Esophagus squamous epithelium (tissue), 5 donors: ENCODE measurements at places on chromosomes 3 and 15.

- no peaks in the 10 kb centered on the region for H3K27me3 ChIP-seq
- DNase-seq = no peak
- H3K4me1 ChIP-seq = peaks cover 44% of the 10 kb centered on the region
- no peak overlapping the region for H3K4me3 ChIP-seq
Measured at GRCh38 chr3:177345973-177346503, 148.8 kb upstream of the TBL1XR1 start.

- H3K27me3 ChIP-seq = no peaks in the 10 kb centered on the region
- DNase-seq = no peak
- no peak overlapping the region for H3K27ac ChIP-seq
- no peaks in the 10 kb centered on the region for H3K36me3 ChIP-seq
- H3K4me1 ChIP-seq = no peaks in the 10 kb centered on the region
- no peak overlapping the region for H3K4me3 ChIP-seq
Measured at GRCh38 chr3:85364296-85364909, 405.6 kb downstream of the CADM2 start.

- no peak overlapping the region for H3K27ac ChIP-seq
- no peaks in the 10 kb centered on the region for H3K27me3 ChIP-seq
- no peak for DNase-seq
- H3K36me3 ChIP-seq = peaks cover 20% of the 10 kb centered on the region
- H3K4me3 ChIP-seq = no peak overlapping the region
Measured at GRCh38 chr3:153919773-153920172, 201.4 kb upstream of the ARHGEF26 start.

DNA sequence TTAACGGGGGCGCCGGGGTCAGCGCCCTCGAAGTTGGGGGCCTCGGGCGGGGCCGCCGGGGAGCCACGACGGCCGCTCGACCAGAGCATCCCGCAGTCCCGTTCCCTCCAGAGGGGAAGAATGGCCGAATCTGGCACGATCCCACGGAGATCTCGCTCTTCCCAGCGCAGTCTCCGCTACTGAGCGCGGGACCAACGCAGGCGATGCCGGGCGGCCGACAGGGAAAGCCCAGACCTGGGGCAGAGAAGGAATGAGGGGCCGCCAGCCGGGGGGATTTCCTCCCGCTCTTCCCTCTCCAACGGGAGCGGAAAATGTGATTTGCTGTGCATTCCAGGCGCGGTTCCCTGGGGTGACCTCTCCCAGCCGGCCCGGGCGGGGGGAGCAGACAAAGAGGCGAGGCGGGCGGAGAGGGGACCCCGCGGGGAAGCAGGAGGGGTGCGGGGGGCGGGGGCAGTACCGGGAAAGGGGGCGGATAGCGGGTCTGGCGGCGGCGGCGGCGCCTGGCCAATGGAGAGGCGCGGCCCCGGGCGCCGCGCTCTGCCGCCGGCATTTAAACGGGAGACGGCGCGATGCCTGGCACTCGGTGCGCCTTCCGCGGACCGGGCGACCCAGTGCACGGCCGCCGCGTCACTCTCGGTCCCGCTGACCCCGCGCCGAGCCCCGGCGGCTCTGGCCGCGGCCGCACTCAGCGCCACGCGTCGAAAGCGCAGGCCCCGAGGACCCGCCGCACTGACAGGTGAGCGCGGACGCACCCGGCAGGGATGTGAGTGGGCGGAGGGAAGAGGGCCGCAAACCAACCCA lies at the start of gene GREM1:
Gene GREM1 (plus strand): TSS at position 579 of the 801 bp plus-strand sequence. CDS start 12,687 bp downstream, outside the sequence.
- peak within 1 kb of the TSS; percentile 69 for H3K4me3 ChIP-seq
- peak within 1 kb of the TSS; percentile 78 for H3K27ac ChIP-seq
- DNase-seq = no peak
- H3K4me1 ChIP-seq = peaks cover 12% of the 10 kb centered on the region
- no peaks in the 10 kb centered on the region for H3K36me3 ChIP-seq

DNA sequence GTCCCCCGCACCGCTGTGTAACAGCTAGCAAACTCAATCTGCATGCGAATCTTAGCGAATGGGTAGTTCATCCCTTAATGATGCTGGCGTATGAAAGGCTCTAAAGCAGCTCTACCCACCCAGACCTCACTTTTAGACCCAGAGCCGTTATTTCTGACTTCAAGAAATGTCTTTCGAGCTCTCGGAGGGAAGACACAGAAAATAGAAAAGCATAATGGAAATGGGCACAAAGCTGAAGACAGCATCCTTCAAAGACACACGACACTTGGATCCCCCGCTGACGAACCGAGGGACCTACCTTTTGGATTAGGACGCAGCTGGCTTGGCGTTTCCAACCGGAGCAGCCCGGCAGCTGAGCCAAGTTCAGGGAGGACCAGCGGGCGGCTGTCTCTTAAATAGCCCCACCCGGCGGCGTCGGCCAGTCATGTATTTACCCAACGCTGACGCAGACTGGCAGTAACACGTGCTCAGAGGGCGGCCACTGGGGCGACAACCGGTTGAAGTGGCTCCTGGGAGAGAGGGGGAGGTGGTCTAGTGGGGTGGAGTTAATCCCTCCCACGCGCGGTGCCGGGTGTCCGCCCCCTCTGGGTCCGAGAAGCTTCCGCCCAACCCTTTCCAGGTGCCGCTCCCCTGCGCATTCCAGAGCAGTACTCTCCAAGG lies 1.5 kb downstream of the CCK start:
- DNase-seq = no peak
- H3K4me3 ChIP-seq = no peak overlapping the region
- no peak overlapping the region for H3K27ac ChIP-seq

DNA sequence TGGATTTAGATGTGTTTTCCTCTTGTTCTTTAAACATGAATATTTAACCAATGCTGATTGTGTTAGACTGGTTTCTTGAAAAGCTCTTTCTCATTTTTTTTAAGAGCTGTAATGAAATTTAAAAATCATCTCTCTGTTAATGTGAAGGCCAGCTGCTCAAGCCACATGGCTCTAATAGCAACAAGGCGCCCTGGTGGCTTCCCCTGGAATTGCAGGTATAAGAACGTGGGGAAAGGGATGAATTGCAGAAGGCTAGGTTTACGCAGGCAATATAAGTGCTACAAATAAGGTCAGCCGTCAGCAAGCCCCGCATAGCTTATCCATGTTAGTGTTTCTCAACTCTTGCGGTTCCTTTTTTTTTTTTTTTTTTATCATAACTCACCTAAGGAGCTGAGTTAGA lies 108.5 kb downstream of the SAMMSON start:
- no peak for DNase-seq
- no peaks in the 10 kb centered on the region for H3K27me3 ChIP-seq
- no peak overlapping the region for H3K4me3 ChIP-seq
- no peaks in the 10 kb centered on the region for H3K4me1 ChIP-seq

DNA sequence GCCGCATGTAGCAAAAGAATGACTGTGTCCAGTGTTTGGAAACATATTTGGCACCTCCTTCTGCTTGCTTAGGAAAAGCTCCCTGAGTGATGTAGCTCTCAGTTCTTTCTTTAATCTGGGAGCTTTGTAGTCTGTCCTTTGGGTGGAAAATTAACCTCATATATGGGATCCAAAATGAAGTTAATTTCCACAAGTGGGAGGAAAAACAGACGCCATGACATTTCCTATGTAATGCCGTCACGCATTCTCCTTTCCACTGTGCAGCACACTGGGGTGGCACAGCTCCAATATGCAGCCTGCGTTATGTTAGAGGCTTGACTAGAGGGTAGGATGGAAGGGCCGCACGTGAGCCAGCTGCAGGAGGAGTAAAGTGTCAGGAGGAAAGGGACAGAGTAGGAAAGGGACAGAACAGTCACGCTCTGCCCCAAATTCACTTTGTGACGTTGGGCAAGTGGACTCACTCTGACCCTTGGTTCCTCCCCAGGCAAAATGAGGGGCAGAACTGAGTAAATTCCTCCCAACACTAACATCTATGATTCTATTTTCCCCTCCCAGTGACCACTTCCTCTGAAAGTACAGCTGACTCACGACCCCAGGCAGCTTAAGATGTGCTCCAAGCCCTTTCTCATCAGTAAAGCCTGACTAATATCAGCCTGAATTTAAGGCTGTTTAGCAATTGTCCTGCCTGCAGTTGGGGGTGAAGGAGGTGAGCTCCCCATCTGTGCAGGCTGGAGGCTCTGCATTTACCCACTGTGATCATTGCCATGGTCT lies 176.5 kb upstream of the PFN2 start:
- no peaks in the 10 kb centered on the region for H3K36me3 ChIP-seq
- no peak overlapping the region for H3K27ac ChIP-seq
- no peak for DNase-seq
- no peaks in the 10 kb centered on the region for H3K27me3 ChIP-seq
- H3K4me3 ChIP-seq = no peak overlapping the region

GRCh38 chr3:197561926-197562325 lies 6.2 kb upstream of the BDH1 start:
- no peak for DNase-seq
- no peak overlapping the region for H3K27ac ChIP-seq
- H3K4me1 ChIP-seq = no peaks in the 10 kb centered on the region
- H3K27me3 ChIP-seq = peaks cover 40% of the 10 kb centered on the region
- H3K4me3 ChIP-seq = no peak overlapping the region

DNA sequence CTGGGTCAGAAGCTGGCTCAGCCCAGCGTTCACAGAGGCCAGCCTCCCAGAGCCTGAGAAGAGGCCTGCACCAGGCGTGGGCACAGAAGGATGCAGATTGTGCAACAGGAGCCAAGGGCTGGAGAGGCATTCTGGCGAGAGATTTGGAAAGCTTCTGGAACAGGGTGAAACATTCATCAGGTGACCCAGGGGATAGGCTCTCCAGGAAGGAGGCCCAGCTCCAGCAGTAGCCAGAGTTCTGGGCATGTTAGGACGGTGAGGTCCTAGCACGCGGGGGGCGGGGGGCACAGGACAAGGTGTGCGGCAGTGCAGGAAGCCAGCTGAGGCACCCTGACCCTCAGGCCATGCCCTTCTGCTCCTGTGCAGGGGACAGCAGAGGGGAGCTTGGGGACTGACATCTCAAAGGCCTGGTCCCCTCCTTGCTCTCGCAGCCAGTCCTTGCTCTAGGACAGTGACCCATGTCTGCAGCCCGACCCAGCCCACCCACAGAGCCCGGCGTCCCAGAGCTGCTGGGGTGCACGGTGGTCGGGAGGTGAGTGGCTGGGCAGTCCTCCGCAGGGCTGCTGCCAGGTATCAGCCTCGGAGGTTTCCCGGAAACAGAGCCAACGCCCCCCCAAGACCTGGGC lies 111.7 kb upstream of the KLF13 start:
- H3K27ac ChIP-seq = peak overlapping the region; percentile 93
- no peaks in the 10 kb centered on the region for H3K36me3 ChIP-seq
- H3K4me1 ChIP-seq = peaks cover 49% of the 10 kb centered on the region

- no peak for DNase-seq
- no peaks in the 10 kb centered on the region for H3K36me3 ChIP-seq
- H3K4me3 ChIP-seq = no peak overlapping the region
- no peaks in the 10 kb centered on the region for H3K27me3 ChIP-seq
- H3K27ac ChIP-seq = no peak overlapping the region
Measured at GRCh38 chr15:83904107-83905040, 250.5 kb downstream of the ADAMTSL3 start.

- H3K27me3 ChIP-seq = no peaks in the 10 kb centered on the region
- H3K27ac ChIP-seq = peak overlapping the region; percentile 96
- no peaks in the 10 kb centered on the region for H3K36me3 ChIP-seq
- H3K4me1 ChIP-seq = peaks cover 16% of the 10 kb centered on the region
- DNase-seq = peak; percentile 55
Measured at GRCh38 chr3:119322835-119323722, 28.9 kb downstream of the ARHGAP31 start.

- no peak overlapping the region for H3K4me3 ChIP-seq
- no peaks in the 10 kb centered on the region for H3K27me3 ChIP-seq
- H3K27ac ChIP-seq = no peak overlapping the region
- H3K4me1 ChIP-seq = peaks cover 16% of the 10 kb centered on the region
Measured at GRCh38 chr15:90683371-90683770, 33.8 kb upstream of the BLM start.
